ENCODE measurements at places on chromosomes 6 and 20.
A peak's percentile ranks its signal among the peaks of the same experiment; 100 is the strongest.

DNA sequence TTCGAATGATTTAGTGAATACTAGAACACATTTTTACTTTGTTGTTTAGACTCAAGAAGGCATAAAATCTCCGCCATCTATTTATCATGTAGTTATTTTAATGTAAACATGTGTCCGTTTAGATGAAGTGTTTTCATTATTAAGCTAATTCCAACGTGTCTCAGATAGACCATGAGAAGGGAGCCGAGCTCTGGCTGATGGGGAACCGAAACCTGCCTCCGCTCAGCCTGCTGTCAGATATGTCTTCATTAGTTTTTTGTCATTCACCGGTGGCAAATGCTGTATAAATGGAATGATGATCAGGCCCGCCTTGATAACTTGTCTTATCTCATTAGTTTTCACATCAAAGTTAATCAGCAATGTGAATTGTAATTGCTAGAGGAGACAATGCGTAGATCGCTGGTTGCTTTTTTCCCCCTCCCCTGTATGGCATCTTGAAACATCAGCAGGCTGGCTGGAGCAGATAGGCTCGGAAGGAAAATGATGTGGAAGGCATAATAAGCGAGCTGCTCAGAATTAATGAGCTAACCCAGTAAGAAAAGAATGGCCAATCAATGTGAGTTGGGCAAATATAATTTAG is 136.4 kb downstream of the LINC00237 start:
- DNase-seq, result no peak

DNA sequence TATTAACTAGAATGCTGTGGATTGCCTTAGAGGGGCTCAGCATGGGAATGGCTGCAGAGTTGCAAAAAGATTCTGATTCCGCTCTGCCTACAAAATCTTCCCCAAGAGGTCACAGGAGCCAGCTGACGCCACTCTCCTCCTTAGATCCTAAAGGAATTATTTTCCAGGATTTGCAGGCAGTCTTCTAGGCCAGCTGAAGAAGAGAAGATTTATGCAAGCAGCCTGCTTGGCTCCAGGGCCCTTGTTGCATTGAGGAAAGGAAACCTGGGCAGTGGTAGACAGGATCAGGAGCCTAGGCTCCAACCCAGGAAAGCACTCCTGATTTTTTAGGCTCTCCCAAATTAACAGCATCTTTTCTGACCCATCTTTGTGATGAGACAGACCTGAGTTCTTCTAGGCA is 245.8 kb downstream of the PKHD1 start:
- no peak for DNase-seq

DNA sequence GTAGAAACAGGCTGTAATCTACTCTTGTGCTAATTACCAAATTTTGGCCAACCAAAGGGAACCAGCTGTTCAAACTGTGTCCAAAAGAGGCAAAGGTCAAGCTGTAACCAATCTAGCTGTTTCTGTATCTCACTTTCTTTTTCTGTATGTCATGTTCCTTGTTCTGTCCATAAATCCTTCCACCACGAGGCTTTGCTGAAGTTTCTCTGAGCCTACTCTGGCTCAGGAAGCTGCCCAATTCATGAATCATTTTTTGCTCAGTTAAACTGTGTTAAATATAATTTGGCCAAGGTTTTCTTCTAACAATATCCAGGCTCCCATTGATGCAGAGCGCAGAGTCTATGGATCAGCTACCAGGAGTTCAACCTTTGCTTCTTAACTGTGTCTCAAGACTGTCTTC is 272.8 kb downstream of the TRDN start:
- DNase-seq, result no peak

GRCh38 chr6:161941565-161941964 is 667.7 kb upstream of the AGPAT4 start:
- no peak for DNase-seq

GRCh38 chr6:16205377-16206144 is 32.8 kb upstream of the GMPR start:
- peak; percentile 100 for DNase-seq

DNA sequence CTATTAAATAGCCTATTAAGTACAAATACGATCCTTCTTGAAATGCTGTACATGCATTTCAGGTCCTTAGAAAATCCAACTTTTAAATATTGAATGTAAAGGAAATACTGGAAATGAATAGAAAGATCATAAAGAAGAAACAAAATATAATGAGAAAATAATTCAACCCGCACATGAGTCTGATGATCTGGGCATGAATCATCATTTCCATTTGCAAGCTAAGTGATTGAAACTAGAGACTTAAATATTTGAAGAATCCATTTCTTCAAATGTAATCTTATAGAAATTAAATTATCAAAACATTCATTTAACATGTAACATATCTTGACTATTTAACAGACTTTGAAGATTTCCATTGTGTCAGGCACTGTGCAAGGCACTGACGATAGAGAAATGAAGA is 977.0 kb downstream of the TFAP2A start:
- no peak for DNase-seq

DNA sequence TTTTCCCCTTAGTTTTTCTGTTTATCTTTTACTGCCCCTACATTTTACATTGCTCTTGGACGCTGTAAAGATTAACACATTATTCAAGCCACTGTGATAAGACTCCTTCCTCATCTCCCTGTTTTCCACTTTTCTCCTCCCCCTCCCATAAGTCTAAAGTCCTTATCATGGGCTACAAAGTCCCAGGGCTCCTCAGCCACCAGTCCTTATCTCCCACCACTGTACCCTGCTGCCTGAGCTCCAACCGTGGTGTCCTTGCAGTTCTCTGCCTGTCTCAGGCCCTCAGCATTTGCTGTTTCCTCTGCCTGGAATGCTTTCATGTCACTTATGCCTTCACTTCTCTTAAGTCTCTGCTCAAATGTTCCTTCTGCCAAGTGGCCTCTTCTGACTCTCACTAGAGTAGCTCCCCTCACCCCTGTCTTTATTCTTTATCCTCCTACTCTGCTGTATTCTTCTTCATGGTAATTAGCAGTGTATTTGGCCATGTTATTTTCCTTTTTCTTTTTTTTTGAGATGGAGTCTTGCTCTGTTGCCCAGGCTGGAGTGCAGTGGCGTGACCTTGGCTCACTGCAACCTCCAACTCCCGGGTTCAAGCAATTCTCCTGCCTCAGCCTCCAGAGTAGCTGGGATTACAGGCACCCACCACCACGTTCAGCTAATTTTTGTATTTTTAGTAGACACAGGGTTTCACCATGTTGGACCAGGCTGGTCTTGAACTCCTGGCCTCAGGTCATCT is 10.8 kb upstream of the LATS1 start:
- no peak for DNase-seq

DNA sequence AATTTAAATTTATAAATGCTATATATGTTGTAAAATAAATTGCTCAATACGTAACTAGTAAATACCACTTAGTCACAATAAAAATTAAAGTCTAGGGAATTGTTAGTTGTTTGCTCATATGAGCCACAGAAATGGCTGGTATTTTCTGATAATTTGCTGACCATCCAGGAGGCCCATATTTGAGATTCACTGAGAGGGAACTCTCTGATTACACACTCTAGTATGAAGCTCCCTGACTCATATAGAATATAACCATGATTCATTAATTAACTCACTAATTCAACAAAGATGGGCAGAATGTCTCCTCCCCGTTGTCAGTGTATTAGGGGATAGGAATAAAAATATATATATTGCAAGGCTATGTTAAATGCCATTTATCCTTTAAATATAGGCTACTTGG is 46.6 kb upstream of the TMEM30A start:
- DNase-seq, result peak; percentile 25

DNA sequence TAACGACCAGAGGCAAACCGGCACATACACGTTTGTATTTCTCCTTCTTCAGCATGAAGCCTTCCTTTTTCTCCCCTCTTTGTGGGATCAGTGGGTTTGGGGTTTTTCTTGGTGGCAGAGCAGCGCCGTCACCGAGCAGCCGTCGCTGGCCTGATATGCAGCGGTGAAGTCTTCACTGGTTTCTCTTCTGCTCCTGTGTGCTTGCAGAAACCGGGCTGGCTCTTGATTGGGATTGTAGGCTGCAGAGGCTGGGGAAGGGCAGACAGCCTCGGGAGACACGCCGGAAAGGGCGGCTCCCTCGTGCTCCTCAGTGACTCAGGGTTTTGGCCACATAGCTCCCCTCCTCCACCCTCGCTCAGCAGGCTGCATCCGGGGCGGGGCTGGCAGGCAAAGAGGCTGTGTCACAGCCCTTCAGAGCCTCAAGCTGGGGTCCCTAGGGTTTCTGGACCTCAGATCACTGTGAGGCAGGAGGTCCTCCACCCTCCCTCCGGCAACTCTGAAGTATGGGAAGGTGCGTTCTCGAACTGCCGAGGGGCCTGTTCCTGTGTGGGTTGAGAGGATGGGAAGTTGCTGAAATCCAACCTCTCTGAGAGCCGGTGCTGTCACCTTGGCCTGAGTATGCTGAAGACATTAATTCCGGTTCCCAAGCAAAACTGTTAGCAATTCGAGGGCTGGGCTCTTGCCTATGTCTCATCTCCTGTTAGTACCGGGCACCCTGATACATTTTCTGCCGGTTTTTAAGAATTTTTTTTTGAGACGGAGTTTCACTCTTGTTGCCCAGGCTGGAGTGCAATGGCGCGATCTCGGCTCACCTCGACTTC is 24.2 kb downstream of the NQO2 start:
- peak; percentile 81 for DNase-seq

Measured in HFF-Myc (cell line).